ENCODE measurements at places on chromosomes 2 and 18.

DNA sequence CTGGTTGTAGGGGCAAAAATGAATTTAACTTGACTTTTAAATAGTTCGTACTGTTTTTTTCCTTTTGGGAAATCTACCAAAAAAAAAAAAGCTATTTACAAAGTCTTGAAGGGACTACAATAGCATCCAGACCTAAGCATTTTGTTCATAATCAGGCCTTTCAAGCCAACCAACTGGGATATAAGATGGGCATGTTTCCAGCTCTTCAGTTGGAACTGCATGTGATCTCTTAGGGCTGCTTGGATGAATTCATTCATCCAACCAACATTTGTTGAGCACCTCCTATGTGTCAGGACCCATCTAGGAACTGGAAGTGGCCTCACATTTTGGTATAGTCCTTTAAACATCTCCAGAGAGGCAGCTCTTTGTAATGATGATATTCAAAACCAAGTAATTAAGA is 98.6 kb downstream of the AAK1 start:
- DNase-seq = no peak

- DNase-seq = peak; percentile 86
Measured at GRCh38 chr2:96876269-96877041, 6.6 kb upstream of the SEMA4C start.

DNA sequence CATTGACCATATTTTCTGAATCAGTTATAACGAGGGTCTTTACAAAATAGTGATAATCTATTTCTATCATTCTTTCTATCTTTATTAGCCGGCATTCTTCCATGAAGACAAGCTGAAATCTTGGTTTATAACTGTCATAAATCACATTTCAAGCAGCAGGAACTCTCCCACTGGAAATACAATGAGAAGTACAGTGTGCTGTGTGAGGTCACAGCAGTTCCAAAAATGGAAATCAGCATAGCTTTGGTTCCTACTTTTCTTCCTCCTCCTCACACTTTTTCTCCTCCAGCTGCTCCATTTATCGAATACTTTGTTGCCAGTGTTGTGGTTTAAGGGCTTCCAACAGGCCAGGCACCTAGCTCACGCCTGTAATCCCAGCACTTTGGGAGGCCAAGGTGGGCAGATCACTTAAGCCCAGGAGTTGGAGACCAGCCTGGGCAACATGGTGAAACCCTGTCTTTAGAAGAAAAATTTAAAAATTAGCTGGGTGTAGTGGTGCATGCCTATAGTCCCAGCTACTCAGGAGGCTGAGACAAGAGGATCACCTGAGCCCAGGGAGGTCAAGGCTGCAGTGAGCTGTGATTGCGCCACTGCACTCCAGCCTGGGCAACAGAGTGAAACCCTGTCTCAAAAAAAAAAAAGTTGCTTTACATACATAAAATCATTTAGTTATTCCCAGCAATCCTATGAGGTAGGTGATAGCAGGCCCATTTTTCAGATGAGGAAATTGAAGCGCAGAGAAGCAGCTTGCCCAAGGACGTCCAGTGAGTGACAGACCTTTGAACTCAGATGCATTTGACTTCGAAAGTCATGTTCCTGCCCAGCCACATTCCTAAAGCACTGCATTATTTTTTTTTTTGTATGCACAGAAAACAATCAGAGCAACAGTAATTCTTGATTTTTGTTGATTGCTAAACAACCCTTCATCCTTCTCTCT is 34.0 kb upstream of the GPR55 start:
- DNase-seq = no peak

DNA sequence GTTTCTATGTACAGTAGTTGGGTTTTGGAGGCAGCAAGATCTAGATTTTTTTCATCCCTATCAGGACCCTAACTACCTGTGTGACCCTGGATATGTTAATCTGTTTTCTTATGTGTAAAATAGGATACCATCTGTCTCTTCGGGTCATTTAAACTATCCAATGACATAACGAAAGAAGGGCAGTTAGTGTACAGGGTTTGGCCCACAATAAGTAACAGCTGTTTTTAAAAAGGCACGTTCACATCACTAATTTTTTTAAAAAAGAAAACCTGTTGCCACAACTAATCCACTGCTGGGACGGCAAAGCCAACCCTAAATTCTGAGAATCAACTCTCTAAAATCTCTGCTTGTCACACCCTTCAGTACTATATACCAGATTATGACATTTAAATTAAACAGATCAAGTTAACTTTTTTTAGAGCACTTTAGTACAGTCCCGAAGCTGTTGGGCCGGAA is 869 bp downstream of the USP40 start:
- no peak for DNase-seq

- DNase-seq = no peak
Measured at GRCh38 chr2:156305121-156305520, 27.4 kb downstream of the NR4A2 start.

DNA sequence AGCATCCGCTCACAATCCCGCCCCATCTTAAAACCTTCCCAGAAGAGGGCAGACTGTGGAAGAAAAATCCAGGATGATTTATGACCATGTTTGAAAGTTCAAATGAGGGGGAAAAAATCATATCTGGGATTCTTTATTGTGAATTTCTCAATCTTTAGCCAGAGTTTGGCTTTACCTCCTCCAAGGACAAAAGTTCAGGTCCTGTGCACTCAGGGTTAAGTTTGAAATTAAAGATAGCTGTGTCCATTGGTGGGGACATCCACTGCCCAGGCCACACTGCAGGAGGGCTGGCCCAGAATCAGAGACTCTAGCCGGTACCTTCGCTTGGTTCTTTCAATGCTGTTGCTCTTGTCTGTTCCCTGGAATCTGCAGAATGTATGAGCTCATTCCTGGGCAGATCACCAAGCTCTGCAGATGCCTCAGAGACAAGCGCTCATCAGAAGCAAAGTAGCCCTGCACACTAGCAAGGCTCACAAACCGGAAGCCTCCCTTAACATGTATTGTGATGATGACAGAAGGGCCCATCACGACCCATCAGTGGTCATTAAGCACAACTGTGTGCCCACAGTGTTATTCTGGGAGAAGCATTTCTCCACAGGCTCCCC is 375.3 kb upstream of the KLHL29 start:
- DNase-seq = peak; percentile 76

GRCh38 chr18:61466736-61467135 is 133.5 kb downstream of the CDH20 start:
- no peak for DNase-seq

- DNase-seq = no peak
Measured at GRCh38 chr2:38598200-38598990, 4.3 kb downstream of the HNRNPLL start.

DNA sequence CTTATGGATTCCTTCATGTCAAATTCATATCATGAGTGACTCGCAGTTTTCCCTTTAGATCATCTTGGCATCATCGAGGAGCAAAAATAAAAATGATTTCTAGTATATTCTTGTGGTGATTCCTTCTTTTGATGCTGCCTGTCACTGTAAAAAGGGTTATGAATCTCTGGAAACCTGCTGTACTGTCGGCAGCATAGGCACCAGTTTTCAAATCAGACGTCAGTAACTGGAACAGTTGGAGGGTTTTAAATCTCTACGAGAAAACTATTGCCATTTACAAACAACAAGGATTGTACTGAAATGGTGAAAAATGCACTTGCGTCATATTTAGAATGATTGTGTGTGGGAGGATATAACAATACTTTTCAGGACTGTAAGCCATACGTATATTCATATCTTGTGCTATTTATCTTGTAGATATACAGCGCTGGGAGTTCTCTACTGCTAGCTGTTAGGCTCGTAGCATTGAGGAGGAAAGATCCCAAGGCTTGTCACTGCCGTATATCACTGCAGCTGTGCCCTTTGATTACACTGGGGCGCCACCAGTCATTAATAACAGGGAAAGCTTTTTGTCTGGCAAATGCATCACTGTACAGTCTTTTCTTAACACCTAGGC is 320.7 kb downstream of the MTX2 start:
- DNase-seq = no peak

DNA sequence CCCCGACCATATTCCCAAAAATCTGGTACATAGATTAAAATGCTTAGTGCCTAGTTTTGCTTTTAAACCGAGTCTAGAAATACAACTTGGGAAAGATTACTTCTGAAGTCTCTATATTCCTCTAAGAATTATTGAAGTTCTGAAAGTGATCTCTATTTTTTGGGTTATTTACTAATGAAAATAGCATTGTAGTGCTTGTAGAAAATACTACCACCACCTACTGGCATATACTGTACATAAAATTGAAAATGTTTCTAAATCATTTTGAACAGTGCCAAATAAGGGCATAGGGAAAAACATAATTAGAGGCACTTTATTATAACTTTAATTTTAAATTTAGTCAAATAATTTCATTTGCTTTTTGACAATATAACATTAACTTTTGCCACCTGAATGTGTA is 1399.6 kb upstream of the ZEB2 start:
- no peak for DNase-seq

DNA sequence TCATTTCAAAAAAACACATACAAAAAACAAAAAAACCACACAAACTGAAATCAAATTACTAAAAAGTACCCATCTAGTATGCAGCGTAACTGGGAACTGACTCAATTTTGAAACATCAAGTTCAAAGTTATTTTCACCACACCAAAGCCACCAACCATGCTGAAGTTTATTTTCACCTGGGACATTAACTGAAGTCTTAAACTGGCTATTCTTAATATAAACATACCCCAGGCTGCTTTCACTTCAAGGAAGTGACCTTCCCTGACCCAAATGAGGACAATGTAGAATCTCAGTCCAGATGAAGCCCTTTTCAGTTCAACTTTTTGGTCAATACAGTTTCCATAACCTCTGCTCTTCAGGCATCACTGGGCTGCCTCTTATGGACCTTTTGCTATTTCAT is 84.6 kb downstream of the PIGN start:
- no peak for DNase-seq

DNA sequence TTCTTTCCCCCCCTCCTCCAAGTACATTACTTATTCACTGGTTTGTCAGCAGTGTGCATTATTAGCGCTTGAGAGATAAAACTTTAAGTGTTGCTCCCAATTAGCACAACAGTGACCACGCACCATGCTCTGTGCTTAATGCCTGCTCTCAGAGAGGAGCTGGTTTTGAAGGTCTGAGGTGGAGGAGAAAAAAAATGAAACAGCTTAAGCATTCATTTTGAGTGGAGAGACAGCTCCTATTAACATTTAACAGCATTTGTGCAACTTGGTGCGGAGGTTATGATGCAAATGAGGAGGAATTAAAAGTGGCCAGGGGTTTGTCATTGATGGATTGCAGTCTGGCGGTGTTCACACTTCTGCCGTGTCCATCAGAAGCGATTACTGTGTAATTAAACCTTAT is 141.8 kb downstream of the FIGN start:
- DNase-seq = no peak

DNA sequence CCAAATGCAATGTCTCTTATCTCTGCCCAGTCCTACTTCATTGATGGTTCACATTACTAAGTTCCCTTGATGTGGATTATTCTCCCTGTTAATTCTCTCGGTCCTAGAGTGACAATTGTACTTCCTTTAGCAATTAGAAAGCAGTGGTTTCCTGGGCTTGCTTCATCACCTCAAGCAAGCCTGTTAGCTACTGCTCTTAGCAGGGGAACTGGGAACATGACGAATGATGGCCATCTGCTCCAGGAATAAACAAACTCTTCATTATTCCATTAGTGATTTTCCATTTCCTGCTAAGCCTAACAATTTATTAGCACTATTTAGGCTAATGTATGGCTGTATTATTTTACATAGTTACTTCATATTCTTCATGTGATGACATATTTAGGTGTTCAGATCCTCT is 331.8 kb downstream of the MTX2 start:
- no peak for DNase-seq

DNA sequence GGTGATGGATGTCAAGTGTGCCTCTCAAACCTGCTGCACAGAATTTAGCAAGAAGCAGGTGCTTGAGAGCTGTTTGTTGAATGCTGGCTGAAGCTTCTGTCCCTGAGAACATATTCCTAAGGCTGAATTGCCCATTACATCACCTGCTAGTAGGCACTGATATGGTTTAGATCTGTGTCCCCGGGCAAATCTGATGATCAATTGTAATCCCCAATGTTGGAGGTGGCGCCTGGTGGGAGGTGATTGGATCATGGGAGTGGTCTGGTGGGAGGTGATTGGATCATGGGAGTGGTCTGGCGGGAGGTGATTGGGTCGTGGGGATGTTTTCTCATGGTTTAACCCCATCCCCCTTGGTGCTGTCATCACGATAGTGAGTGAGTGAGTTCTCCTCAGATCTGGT is 128.0 kb downstream of the HRH4 start:
- DNase-seq = no peak

- no peak for DNase-seq
Measured at GRCh38 chr2:214075456-214075855, 335.4 kb upstream of the VWC2L start.

- no peak for DNase-seq
Measured at GRCh38 chr2:61272421-61273070, 110.6 kb downstream of the C2orf74 start.

GRCh38 chr2:72090781-72091482 is 56.7 kb downstream of the CYP26B1 start:
- no peak for DNase-seq

DNA sequence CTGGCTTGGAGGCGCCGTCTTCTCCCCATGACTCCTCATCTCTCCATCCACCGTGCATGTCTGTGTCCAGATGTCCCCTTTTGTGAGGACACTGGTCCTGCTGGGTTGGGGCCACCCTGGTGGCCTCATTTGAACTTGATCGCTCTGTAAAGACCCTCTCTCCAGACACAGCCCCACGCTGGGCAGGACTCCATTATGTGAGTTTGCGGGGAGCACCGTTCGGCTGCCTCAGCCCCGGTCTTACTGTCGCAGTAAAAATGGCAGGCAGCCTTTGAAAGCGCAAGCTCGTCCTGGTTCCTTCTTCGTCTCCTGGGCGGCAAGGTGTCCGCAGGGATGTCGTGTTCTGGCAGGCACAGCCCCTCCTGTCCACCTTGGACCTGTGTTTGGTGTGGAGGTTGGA is 17.7 kb downstream of the NFATC1 start:
- DNase-seq = no peak

GRCh38 chr2:55743583-55743982 is 49.9 kb upstream of the PNPT1 start:
- DNase-seq = peak; percentile 12

DNA sequence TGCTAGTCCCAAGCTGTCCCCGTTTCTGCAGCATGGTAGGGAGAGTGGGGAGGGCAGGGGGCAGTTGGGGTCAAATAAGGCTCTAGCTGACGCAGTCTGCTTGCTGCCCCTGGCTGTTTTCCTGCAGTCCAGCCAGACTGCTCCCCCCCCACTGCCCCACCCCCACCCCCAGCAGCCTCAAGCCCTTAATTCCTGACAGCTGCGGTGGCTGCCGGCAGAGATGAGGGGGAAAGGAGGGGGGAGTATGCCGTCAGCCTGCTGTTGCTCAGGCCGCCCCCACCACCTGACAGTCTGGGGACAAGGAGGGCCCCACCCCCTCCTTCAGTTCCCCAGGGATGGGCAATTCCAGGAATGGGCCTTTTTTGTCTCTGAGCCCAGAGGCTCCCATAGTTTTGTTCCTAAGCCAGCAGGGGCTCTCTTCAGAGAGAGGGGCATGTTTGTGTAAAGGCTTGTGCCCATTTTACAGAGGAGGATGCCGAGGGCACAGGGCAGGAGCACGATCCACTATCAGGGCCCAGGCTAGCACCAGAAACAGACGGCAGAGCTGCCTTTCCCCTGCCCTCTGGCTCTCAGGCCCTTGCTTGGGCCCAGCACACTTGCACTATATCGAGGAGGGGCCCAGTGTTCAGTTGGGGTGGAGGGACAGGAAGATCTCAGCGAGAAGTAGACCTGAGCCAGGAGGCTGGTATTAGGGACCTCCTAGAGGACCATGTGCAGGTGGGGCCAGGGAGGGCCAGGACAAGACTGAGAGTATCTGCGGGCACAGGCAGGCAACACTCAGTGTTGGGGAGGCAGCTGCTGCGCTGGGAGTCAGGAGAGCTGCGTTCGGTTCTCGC is 1.5 kb upstream of the WNT10A start:
- no peak for DNase-seq

Measured in HTR-8/SVneo (cell line).